Activated naive CD8-positive, alpha-beta T cell treated with anti-CD3 and anti-CD28 coated beads, Interleukin-2, amount 50 U/mL, for 24 hours (primary cell): ENCODE measurements at places on chromosomes 6 and 20.

GRCh38 chr20:13825465-13825864 is 40.6 kb downstream of the NDUFAF5 start:
- DNase-seq, result no peak

DNA sequence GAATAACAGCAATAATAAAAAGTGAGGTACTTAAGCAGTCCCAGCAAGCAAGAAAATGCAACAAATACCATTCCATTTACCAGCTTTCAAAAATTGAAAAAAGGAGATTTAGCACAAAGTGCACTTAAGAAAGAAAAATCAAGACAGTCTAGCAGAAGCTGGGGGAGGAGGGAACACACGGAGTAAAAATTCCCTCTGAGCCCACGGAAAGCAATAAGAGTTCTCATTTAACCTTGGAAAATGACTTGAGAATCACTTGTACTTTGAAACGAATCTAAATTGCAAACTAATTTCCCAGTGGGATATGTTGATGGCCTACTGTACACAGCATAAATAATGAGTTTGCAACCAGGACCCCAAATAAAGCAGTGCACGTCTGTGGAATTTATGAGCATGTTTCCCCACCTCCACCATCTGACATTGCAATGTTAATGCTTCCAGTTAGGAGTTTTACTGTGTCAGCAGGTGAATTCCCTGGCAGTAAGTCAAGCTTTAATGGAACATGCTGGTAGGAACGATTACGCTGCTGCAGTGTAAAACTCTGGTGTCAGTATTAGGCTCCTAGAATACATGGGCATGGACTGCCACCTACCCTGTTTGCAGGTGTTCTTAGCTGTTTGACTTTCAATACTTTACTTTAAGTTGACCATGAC is 386.8 kb downstream of the HDGFL1 start:
- no peak for DNase-seq

- DNase-seq, result no peak
Measured at GRCh38 chr6:148249679-148250375, 92.8 kb upstream of the SASH1 start.

DNA sequence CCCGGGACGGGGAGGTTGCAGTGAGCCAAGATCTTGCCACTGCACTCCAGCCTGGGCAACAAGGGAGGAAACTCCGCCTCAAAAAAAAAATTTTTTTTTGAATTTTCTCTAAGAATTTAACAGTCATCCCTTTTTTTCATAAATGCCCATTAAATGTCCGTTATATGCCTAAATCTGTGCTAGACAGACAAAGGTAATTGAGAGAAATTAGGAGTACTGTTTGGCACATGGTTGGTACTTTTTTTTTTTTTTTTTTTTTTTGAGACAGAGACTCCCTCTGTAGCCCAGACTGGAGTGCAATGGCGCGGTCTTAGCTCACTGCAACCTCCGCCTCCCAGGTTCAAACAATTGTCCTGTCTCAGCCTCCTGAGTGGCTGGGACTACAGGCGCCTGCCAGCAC is 1.7 kb downstream of the PCMT1 start:
- DNase-seq, result no peak

GRCh38 chr20:34863421-34863965 is 9.2 kb downstream of the GGT7 start:
- no peak for DNase-seq

GRCh38 chr6:84652356-84653026 is 111.9 kb downstream of the TBX18 start:
- DNase-seq, result no peak

GRCh38 chr20:46933150-46933549 is 38.5 kb downstream of the EYA2 start:
- DNase-seq, result no peak

GRCh38 chr6:137353842-137354397 is 134.7 kb upstream of the IFNGR1 start:
- no peak for DNase-seq

GRCh38 chr6:5293692-5294091 is 32.4 kb downstream of the FARS2 start:
- DNase-seq, result no peak

- DNase-seq, result no peak
Measured at GRCh38 chr6:79453558-79454042, 83.6 kb downstream of the LCA5 start.
